Jurkat, Clone E6-1 (cell line): ENCODE measurements at places on chromosomes 1 and 21.

DNA sequence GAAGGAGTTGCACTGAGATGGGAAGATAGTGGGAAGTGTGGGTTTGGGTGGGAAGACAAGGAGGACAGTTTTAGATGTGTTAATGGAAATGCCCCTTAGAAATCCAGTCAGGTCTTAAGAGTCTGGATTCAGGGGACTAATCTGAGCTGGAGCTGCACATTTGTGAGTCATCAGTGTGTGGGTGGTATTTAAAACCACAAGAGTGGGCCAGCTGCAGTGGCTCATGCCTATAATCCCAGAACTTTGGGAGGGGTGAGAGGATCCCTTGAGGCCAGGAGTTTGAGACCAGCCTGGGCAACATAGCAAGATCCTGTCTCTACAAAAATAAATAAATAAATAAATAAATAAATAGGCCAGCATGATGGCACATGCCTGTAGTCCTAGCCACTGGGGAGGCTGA is 40.9 kb upstream of the SLC6A9 start:
- DNase-seq: no peak

GRCh38 chr1:18891426-18891780 is 11.0 kb downstream of the ALDH4A1 start:
- no peak for DNase-seq

DNA sequence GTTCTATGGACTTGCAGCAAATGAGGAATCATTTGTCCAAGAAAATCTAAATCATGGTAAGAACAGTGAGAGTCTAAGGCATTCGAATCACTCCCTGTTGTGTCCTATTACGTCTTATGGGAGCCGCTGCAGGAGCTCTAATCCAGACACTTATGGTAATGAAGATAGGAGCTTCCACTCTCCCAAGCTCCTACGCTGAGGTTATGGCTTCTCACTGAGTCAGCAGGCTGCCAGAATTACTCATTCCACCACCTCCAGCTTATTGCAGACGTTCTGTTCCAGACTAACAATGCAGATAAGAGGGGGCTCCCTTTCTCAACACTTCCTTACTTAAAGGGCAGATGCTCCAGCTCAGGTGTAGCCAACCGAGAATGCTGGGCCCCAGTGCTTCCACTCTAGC is 212.6 kb downstream of the GREM2 start:
- no peak for DNase-seq

GRCh38 chr1:208156741-208157140 is 87.4 kb downstream of the PLXNA2 start:
- DNase-seq: no peak

GRCh38 chr1:18645747-18646090 is 15.1 kb downstream of the PAX7 start:
- no peak for DNase-seq

DNA sequence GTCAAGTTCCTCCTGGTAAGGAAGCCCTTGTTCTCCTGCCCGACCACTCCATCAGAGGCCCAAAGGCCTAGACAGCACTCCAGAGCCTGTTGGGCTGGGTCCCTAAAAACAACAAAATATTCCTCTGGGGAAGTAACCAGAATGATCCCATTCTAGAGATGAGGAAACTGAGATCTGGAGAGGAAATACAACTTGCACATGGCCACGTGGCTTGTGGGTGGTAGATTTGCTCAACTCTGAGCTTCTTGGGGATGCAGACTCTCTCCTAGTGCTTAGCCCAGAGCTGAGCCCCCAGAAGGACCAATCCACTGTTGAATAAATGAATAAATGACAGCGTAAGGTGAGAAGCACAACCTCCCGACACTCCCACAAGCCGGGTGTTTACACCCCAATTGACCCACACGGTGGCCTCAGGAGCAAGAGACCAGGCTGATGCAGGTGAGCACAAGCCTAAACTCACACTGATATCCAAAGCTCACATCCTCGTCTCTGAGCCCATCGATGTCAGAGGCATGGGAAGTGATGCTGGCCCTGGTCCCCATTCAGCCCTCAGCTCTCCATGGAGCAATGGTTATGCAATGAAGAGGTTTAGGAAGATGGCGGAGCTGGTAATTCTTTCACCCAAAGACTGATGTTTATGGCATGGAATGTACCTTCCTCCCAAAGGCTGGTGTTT is 172.5 kb upstream of the EDN2 start:
- DNase-seq: no peak

DNA sequence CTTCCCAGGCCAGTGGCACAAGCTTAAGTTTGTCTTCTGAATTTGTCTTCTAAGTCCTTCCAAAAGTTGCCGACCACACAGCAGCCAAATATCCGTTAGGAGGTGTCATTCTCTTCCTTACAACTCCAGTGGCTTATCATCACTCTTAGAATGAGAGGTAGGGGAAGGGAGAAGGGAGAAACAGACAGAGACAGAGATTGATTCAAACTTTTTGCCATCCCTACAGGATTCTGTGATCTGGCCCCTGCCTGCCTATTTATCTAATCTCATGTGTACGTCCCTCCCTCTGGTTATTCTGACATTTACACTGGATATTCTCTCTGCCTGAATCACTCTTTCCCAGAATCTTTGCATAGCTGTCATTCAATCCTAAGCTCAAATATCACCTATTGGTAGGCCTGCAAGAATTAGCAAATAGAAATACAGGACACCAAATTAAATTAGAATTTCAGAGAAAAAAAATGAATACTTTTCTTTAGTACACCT is 488 bp upstream of the GNL2 start:
- no peak for DNase-seq
